NCI-H1105 (cell line): ENCODE measurements at places on chromosomes 12 and 14.
A peak's percentile ranks its signal among the peaks of the same experiment; 100 is the strongest.

- DNase-seq = no peak
Observed at GRCh38 chr12:110340706-110341105, 59.7 kb downstream of the ATP2A2 start.

- no peak for DNase-seq
Observed at GRCh38 chr12:11238275-11238674, 31.2 kb downstream of the PRB3 start.

DNA sequence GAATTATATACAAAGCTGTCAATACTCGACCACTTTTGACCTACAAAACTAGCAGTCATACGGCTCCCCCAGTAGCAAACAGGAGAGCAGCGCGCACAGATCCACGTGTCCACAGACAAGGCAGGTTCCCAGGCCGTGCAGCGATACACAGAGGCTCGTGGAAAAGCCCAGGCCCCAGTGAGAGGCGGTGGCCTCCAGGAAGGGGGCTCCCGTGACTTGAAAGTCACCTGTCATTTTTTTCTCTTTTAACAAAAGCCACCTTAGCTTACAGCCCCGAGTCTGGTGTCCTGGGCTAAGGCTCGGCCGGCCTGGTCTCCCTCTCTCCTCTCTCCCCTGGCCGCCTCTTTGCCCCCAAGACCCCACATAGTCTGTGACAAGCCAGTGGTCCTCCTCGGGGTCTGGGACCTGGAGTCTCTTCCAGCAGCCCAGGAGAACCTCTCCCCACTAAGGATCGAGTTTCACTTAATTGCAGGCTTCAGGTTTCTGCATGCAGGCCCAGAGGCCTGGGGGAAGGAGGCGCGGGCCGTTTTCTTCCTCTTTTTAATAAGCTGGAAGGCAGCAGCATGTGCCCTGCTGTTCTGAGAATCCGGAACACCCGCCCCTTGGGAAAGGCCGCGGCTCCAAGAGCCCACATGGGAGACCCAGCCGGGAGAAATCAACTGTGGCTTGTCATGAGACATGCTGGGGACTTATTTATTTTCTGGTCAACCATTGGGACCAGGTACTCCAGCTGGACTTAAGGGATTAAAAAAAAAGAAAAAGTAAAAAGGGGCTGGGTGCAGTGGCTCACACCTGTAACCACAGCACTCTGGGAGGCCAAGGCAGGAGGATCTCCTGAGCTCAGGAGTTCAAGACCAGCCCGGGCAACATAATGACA is 15.9 kb downstream of the NCOR2 start:
- peak; percentile 86 for DNase-seq

DNA sequence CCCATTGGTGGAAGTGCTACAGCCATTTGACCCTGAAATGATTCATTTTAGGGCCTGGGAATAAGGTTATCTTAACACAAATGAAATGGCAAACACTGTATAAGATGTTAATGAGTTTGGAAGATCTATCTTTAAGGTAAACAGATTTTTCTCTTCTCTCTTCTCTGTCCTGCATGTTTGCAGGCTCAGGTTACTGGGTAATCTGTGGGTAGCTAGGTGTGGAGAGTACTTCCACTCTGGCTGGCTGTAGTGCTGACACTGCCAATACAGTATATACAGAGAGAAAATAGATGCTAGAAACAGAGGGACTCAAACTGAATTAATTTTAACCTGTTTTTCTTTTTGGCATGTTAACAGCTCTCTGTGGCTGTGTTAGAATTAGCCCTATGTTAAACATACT is 84.6 kb downstream of the SLC38A6 start:
- DNase-seq = peak; percentile 79

DNA sequence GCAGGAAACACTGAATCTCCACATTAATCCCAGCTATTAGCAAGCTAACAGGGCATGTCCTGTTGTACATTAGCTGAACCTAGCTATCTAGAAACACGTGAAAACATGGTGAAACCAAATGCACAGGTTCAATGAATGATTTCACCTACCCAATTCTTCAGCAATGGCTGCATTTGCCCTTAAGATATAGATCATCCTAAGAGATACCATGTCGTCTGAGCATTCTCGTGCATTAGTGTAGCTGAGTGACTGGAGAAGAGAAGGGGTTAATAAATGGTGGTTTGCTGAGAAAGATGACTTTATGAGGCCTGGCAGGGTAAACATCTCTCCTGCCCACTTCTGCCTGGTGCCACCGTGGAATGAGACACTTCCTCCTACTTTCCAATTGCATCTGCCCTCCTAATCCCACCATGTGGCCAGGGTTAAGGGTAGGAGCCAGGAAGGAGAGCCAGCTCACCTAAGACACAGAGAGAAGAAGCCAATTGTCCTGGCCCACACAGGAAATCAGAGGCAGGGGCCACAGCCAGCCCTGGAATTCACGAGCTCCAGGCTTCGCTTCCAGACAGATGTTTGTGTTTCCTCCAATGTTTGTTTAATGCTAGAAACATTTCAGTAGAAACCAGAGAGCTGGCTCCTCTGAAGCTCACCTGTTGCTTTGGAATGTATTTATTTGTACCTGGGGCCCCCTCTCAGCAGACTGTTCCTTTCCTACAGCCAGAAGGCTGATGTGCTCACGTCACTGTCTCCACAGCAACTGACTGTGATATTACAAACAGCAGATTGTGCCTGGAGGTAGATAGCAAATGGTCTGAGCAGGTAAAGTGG is 126.0 kb upstream of the PARP11 start:
- DNase-seq = no peak

GRCh38 chr12:20345866-20346265 is 22.5 kb upstream of the PDE3A start:
- no peak for DNase-seq

DNA sequence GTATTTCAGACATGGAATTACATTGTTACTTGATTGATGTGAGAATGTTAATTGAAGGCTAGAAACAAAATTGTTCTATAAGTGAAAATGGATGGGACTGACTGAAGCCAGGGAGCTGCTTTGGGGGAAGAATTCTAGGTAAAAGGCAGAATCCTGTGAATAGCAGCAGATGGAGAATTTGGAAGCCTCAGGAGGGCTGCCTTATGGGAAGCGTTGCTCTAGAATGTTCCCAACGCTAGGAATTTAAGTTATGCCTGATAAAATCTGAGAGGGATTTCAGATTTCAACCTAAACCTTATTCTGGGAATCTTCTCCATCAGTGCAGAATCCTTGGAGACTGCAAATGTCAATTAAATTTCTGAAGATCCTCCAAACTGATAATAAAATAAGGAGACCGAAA is 858.2 kb upstream of the FLRT2 start:
- no peak for DNase-seq

- no peak for DNase-seq
Observed at GRCh38 chr14:32186248-32186647, 15.6 kb upstream of the RNU6-7 start.

DNA sequence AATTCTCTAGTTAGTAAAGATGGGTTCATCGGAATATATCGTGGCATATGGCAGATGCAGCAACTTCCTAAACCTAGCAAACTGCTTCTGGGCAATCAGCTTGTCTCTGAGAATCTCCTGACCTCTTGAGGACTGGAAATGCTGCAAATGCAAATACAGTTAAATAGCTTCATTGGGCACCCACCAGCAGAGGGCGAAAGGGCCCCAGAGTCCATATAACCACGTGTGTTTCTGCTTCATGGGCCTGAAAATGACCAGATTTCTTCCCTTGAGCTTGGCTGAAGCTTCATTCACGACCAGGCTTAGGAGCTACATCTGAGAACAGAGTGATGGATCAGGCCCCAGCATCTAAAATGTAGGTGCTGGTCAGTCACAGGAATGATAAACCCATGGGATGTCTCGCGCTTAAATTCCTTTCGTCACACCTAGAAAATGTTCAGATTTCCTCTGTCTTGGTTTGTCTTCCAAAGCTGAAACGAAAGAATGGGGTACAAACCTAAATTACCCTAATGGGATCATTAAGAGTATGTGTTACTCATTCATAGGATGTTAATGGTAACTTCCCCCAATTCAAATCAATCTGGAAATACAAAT is 1482.5 kb upstream of the TMEM132C start:
- DNase-seq = peak; percentile 34

DNA sequence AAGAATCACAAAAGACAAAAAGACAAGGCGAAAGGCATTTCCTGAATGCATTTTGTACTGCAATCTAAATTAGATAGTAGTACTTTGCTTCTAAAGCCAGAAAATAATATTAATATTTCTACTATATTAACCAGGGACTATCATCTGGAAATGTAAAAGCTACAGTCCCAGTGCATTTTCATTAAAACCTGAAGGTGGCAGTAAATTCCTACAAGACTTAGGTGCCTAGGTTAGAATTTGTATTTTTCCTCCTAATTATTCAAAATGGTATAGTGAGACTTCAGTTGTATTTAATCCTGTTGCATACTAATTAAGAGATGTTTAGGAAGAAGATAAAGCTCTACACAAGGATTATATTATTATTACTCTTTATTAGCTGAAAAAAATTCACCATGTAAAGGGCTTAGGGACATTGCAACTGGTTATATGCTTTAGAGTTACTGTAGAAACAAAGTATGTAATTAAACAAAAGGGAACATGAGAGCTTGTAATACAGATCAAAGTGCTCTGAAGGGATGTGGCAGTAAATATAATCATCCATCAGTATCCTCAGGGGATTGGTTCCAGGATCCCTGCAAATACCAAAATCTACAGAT is 53.6 kb downstream of the BRMS1L start:
- DNase-seq = no peak

- DNase-seq = no peak
Observed at GRCh38 chr12:116609319-116610114, 50.3 kb downstream of the MAP1LC3B2 start.
